Esophagus mucosa (tissue), 1 donor: ENCODE measurements at places on chromosomes 1 and 21.

DNA sequence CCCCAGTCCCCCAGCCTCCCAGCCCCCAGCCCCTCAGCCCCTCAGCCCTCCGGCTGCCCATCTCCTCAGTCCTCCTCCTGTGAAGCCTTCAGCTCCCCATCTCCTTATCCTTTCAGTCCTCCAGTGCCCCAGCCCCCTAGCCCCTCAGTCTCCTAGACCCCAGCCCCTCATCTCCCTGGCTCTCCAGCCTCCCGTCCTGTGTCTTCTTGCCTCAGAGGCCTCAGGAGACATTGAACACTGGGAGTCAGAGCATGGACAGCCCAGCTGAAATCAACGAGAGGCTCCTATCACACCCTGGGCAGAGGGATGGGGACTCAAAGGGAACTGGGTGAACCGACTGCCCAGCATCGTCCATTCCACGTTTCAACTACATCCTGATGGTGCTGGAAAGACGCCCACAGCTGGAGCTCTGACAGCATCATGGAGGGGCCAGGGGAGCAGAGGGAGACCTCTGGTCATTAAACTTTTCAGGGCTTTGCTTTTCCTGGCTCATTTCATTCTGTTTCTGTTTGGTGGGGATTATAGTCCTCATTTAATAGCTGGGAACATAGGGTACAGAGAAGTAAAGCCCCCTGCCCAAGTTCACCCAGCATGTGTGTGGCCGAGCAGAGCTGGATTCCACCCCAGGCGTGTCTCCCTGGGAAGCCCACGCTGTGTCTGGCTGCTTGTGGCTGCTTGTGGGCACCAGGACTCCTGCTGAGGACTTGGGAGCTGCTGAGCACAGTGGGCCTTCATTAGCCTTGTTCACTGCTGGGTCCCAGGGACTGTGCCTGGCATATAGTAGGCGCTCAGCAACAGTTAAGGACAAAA is 396.7 kb downstream of the PTPRU start:
- ATAC-seq, result no peak

DNA sequence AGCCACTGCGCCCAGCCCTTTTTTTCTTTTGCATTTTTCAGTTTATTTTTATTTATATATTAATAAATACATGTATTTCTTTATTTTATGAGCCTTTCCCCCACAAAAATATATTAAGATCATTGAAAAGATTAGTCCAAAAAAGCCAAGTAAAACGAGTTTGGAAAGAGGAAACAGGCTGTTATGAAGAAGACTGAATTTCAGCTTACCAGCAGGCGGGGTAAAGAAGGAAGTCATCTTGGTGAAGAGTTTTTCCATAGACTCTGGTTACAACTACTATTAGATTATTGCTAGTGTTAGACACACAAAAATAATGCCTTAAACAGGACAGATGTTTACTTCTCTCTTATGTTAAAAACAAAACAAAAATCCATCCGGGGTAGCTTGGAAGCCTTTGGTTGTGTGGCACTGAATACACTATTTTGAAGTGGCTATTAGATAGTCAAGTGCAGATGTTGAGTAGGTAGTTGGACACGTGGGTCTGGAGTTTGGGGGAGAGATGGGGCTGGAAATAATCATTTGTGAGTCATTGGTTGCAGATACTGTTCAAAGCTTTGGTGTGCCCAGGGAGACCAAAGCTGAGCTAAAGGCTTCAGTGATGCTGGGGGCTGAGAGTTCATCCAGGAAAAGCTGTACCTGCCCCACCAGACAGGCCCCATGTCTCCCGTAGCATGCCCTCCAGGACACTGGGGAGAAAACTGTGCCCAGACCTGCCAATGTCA is 8.7 kb upstream of the LRRC71 start:
- ATAC-seq, result no peak

DNA sequence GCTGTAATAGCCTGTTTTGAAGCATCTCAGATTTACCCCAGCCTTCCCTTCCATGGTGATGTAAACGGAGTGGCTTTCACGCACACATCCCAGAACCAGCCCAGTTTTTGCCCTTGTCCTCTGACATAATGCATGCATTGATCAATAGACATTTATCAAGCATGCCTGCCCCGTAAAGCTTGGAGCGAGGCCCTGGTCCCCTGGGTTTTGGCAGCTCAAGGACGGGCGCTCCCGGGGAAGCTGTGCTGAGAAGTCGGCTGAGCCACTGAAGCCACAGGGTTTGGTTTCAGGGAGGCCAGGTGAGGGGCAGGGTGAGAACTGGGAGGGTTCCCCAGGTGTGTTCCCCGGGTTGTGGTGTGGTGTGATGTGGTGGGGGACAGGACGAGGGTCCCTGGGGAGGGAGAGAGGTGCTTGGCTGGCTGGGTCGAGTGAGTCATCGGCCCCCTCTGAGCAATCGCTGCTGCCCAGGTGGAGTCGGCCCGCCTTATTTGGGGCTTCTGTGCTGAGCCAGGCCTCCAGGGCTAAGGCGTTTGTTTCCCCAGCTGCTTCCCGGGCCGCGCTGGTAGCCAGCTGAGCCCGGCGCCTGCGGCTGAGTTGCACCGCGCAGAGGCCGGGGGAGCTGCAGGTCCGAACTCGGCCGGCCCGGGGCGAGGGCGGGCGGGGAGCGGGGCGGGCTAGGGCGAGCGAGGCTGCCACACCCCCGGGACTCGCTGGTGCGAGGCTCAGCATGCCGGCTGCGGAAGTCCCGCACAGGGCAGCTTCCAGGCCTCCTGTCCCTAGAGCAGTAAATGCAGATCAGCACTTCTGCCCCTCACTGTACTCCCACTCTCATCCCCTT is 23.6 kb downstream of the ATP2B4 start:
- ATAC-seq, result peak; percentile 97

DNA sequence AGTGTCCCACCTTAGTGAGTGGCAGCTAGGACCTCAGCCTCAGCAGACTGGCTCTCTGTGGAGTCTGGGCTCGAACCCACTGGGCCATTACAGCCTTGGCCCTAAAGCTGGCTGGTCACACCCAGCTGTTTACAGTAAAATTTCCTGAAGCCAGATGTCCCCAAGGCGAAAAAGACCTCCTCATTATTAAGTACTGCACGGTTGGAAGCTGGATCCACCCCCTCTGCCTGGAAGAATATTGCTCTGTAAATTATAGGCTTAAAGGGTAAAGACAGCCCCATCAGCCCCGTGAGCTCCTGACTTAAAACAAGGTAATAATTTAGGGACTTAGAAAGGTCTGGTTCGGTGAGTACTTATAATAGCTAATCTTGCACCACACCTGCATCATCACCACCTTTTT is 30.3 kb upstream of the TMEM51 start:
- no peak for ATAC-seq

DNA sequence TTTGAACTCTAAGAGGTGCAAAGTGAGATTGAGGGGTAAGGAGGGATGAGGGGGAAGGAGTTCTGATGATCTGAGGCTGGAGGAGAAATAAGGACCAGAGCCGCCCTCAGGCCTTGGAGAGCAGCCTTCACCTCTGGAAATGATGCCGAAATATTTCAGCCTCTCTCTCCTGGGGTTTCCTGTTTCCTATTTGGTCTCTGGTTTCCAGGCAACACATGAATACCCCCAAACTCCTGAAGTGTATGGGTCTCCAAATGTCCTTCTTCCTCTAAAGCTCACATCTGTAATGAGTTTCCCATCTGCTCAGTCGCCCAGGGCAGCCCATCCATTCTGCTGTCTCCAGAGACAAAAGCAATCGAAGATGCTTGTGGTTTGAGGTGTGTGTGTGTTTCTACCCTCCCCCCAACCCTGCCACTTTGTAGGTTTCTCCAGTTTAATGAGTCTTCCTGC is 52.0 kb upstream of the FAM20B start:
- no peak for ATAC-seq

GRCh38 chr1:152514715-152515433 is 592 bp downstream of the CRCT1 start:
- ATAC-seq, result no peak

GRCh38 chr1:30524840-30525617 is 198.4 kb downstream of the MATN1 start:
- no peak for ATAC-seq

GRCh38 chr1:87106144-87106543 is 191.7 kb downstream of the HS2ST1 start:
- ATAC-seq, result no peak

GRCh38 chr1:192158181-192158580 is at the start of gene RGS18:
Gene RGS18 (plus strand): TSS chr1:192158462. CDS start chr1:192158638, 176 bp downstream.
- no peak for ATAC-seq

DNA sequence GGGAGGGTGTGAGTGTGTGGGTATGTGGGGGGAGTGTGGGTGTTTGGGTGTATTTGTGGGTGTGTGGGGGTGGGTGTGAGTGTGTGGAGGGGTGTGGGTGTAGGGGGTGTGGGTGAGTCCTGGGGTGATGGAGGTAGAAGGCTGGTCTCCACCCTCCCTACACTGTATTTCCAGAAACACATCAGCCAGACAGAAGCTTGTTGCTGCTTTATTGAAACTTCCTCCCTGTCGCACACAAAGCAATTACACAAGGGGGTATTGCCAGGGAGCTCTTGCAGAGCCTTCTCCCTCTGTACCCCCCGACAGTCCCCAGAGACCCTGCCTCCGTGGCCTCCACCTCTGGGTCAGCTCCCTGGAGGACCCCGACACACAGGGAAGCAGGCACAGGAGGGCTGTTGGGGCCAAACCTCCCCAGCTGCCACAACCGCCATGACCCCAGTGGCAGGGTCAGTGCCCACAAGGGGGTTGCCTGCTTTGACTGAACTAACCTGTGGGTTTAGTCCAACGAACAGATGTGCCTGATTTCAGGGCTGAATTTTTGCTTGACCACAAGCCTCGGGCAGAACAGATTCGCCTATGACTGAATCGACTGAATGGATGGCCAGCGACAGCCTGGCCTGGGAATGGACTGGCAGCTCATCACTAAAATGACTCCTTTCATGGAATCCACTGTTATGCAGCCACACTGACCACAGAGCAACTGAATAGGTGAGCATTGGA is 9.1 kb upstream of the MATN1 start:
- no peak for ATAC-seq

- no peak for ATAC-seq
Measured at GRCh38 chr1:109298666-109299557, 7.9 kb downstream of the MYBPHL start.
